ENCODE measurements at places on chromosomes 11 and 22.

DNA sequence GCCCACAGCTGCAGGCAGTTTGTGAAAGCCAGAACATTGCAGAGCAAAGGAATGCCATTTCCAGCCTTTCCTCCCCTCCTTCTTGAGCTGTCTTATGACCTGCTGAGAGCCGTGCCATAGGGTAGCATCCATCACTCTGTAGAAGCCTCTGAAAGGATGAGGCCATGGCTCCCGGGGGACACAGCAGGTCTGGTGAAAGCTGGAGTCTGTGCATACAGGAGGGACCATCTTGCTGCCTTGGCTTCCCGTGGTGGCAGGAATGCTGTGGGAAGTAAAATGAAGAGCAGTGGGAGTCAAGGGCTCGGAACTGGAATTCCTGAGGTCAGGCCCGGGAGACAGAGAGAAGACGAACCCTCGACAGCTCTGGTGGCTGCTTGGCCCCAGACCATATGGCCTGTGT, 30.9 kb downstream of the ANO1 start:
- no peak for DNase-seq

DNA sequence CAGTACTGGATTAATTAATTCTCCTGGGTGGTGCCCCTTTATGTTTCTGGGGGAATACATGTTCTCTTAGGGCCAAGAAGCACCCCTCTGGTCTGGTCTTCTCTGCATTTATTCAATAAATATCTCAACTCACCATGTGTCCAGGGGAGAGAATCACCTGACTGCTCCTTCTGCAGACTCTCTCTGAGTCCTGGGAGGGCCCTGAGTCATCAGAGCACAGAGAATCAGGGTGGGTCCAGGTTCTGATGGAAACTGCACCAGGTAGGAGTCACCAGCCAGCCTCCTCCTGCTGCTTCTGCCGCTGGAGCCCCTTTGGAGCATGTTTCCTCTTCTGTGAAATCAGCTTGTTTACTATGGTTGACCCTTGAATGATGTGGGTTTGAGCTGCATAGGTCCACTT, 107.7 kb upstream of the PLET1 start:
- no peak for DNase-seq

DNA sequence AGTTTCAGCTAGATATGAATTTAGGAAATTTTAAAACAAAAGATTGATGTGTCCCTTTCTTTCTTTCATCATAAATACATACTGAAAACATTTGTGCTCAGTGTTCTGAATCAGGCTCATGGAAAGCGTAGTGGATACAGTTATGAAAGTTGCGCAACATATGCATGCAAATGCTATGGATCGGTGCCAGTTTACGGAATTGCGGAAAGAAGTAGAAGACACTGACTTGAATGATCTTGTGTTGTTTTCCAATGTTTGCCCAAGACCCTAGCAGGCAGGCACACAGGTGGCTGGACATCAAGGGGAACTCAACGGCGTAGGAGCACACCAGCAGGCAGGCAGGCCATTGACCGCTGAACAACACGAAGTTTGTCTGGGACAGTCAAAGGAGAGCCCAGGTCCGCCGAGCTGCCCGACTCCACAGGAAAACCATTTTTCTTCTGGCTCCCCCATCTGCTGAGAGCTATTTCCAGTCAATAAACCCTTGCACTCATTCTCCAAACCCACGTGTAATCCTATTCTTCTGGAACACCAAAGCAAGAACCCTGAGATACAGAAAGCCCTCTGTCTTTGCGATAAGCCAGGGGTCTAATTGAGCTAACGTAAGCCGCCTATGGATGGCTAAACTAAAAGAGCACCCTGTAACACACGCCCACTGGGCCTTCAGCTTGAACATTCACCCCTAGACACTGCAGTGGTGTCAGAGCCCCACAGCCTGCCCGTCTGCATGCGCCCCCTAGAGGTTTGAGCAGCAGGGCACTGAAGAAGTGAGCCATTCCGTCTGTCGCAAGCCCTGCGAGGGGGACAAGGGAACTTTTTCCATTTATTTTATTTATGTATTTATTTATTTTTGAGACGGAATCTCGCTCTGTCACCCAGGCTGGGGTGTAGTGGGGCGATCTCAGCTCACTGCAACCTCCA, 7.4 kb upstream of the BIRC3 start:
- DNase-seq: no peak

DNA sequence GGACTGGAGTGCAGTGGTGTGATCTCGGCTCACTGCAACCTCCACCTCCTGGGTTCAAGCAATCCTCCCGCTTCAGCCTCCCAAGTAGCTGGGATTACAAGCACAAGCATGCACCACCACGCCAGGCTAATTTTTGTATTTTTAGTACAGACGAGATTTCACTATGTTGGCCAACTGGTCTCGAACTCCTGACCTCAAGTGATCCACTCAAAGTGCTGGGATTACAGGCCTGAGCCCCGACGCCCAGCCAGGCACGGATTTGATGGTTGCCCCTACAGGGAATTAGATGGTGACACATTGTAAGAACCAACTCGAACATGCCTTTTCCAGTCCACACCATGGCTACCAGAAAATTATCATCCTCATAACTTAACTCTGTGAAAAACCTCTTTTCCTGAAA, 26.8 kb upstream of the RTL6 start:
- DNase-seq: no peak

GRCh38 chr22:23564276-23564675, 15.8 kb downstream of the IGLL1 start:
- no peak for DNase-seq

GRCh38 chr11:116065191-116065895, 561.1 kb upstream of the CADM1 start:
- DNase-seq: no peak

GRCh38 chr11:95035316-95035715, 10.3 kb downstream of the KDM4E start:
- no peak for DNase-seq

- no peak for DNase-seq
These were observed 262.3 kb downstream of the CADM1 start for GRCh38 chr11:115241899-115242298.

DNA sequence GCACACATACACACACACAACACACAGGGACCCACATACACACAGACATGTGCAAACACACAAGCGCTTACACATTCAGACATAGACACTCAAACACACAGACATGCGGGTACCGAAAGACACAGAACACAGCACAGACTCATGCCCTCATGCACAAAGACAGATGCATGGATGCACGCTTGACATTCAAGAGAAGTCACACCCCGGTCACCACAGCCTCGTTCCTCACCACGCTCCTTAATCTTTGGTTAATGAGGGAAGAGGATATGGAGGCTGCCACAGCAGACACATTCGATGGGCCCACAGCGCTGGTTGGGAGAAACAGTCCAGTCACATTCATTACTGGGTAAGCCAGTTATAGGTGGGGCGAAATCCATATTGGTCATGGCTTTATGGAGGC, 51.9 kb upstream of the EIF3D start:
- no peak for DNase-seq

GRCh38 chr11:76902121-76903014, 41.6 kb downstream of the ACER3 start:
- DNase-seq: no peak

DNA sequence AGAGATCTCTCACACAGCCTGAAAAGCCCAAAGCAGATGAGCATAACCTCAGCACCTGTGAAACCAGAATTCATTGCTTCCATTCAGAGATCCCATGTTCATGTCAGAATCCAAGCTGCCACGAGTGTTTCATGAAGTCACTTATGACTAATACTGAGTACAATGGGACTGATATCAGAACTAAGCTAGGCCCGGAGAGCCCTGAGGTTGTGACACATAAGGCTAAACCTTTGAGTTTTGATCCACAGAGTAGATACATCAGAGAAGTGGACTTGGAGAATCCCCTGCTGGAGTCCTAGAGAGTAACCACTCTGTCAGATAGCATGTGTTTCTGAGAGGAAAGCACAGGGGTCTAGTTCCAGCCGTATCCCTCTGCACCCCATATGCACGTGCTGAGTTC, 890 bp upstream of the GLYATL1 start:
- no peak for DNase-seq

- no peak for DNase-seq
These were observed 98.1 kb upstream of the GUCY1A2 start for GRCh38 chr11:107116358-107116757.

- no peak for DNase-seq
These were observed 169.6 kb upstream of the SYN3 start for GRCh38 chr22:33227791-33228190.

GRCh38 chr11:119919656-119920055, 190.7 kb upstream of the NECTIN1 start:
- no peak for DNase-seq

DNA sequence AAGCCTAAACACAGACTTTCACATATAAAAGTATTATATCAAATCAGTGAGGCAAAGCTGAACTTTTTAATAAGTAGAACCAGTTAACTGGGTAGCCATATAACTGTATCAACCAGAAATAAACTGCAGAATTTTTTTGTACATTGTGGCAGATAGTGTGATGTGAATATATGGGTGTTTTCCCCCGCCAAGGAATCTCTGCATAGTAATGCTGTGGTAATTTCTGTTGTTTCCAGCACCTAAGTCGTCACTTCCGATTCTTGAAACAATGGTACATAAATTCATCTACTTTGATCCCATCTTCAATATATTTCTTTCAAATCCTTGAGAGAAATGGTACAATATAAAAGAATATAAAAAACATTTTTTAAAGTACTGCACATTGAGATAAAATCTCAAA, 39.6 kb downstream of the NARS2 start:
- DNase-seq: no peak

- DNase-seq: no peak
These were observed 27.8 kb upstream of the DEPDC7 start for GRCh38 chr11:32987851-32988250.

DNA sequence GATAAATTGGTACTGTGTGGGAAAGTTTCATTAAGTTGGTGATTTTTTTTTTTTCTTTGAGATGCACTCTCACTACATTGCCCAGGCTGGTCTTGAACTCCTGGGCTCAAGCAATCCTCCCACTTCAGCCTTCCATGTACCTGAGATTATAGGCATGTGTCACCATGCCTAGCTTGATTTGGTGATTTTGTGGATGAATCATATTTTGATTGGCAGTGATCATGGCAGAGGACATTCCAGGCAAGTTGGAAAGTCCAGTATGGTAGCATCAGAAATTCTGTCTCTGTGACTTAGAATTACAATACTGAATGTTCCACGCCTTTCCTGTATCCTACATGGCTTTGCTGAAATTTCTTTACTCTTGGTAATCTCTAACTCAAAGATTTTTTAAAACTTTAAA, 49.4 kb downstream of the HORMAD2 start:
- DNase-seq: no peak

DNA sequence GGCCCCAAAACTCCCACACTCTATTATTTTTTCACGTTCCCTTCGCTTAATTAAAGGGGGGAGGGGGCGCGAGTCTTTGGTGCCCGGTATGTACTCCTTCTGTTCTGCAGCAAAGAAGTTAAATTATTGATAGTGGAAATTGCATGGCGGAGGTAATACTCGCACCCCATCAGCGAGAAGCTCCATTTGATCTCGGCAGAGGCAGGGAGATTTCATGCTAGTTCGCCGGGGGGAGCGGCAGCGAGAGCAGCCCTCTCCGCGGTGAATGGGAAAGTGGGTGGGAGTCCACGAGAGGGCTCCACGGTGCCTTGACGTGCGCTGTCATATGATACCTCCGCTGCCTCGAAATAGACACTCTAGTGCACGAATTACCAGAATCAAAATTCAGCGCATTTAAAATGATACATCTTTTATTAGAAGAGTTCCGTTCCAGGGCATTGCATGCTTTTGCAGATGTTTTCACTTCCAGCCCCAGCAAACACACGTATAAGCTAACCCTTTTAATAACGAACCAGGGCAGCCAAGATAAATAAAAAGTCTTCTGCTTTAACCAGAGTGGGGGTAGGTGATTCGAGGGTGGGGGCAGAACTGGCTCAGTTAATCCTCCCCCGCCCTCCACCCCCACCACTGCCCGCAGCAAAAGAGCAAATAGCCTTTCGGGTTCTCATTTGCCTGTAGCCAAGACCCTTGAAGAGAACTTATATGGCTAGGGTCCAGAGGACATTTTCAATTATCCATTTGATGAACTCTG, 1.3 kb upstream of the BDNF start:
- DNase-seq: no peak

GRCh38 chr22:28798810-28799605, 1.4 kb downstream of the XBP1 start:
- peak; percentile 23 for DNase-seq

GRCh38 chr11:94694309-94695060, 73.7 kb upstream of the AMOTL1 start:
- no peak for DNase-seq

GRCh38 chr11:23257556-23257955, 397.3 kb upstream of the CCDC179 start:
- DNase-seq: no peak
